Renal pelvis (tissue), 12 donors: ENCODE measurements at places on chromosomes 1 and 21.
A peak's percentile ranks its signal among the peaks of the same experiment; 100 is the strongest.

GRCh38 chr1:39992888-39993287 is 37.9 kb downstream of the MFSD2A start:
- DNase-seq, result no peak

DNA sequence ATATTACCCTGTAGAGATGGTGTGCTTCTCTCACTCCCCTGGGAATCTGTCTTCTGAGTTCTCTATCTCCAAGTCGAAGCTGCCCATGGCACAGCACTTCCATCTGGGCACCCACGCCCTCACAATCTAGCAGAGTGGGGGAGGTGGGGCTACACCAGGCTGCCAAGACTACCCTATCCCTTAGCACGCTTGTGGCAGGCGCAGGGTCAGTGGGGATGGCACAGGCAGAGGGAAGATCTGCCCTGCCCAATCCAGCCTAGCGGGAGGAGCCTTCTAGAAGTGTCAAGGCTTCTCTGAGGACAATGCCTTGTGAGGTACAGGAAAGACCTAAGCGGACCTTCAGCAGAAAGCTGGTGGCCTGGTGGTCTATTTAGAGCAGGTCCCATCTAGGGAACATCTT is 49.1 kb downstream of the DMAP1 start:
- DNase-seq, result no peak

- DNase-seq, result no peak
These were observed 25.9 kb upstream of the TARDBP start for GRCh38 chr1:10986525-10986890.

- DNase-seq, result no peak
These were observed 685.0 kb downstream of the ADGRL2 start for GRCh38 chr1:82485591-82486369.

DNA sequence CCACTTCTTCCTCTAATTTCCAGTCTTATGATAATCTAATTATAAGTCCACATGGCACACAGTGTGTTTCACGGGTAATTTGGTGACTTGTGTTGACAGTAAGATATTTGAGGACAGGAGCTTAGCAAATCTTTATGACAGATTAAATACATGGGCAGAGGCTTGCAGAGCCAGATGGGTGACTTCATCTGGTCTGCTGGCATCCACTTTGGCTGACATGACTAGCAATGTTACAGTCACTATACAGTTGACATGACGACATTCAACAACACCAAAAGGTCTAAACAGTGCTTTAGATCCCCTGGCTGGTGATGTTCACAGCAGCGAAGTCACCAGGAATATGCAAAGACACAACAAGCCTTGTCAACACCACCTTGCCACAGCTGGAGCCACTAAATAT is 147.2 kb downstream of the ETS2 start:
- DNase-seq, result no peak

DNA sequence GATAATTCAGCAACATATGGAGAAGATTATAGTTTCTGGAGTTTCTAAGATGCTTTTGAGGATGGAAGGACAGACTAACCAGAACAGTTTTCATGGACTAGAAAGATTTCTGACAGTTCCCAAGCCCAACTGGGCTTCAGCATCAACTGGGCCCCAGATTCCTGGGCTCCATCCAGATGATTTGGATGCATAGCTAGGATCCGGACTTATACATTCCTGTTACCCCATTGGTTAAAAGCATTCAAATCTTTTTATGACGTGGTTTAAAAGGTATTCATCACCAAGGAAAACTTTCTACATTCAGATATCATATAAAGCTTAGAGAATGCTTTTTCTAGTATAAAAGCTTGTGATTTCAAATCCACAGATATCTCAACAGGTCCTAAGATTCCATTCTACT is 29.7 kb downstream of the TSHB start:
- DNase-seq, result no peak

GRCh38 chr1:29757866-29758780 is 521.8 kb downstream of the PTPRU start:
- no peak for DNase-seq

GRCh38 chr21:34548781-34549376 is 36.9 kb upstream of the KCNE1 start:
- no peak for DNase-seq

GRCh38 chr1:36583980-36584782 is 101.5 kb upstream of the CSF3R start:
- DNase-seq, result no peak

GRCh38 chr1:179930867-179931266 is 23.7 kb upstream of the CEP350 start:
- DNase-seq, result no peak

GRCh38 chr1:56867491-56867890 is 12.9 kb downstream of the C8A start:
- no peak for DNase-seq

- DNase-seq, result no peak
These were observed 39.6 kb downstream of the KCTD3 start for GRCh38 chr1:215606564-215607168.

- DNase-seq, result no peak
These were observed 16.6 kb upstream of the DR1 start for GRCh38 chr1:93328809-93329760.

GRCh38 chr1:58857680-58858673 is 74.1 kb upstream of the JUN start:
- DNase-seq, result no peak

DNA sequence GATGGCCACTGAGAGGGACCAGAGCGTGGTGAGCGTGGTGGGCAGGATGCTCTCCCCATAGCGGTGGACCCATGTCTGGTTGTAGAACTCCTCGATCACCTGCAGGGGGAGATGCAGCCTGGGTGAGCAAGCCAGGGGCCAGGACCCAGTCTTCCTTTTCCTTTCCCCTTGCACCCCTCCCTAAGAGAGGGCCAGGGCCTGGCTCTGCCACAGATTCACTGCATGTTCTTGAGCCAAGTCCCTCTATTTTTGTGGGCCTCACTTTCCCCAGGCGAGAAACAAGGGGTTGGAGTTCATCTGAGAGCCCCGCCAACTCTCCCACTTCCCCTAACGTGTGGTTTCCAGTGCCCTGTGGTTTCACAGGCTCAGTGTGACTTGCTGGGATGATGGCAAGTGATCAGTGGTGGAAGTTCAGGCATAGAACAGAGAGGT is 27.5 kb downstream of the SLC2A1 start:
- DNase-seq, result no peak

GRCh38 chr1:115337633-115338456 is at the start of gene NGF:
NGF (minus strand) TSS chr1:115338249; CDS start chr1:115286795, 51,454 bp downstream.
- DNase-seq, result peak; percentile 43

DNA sequence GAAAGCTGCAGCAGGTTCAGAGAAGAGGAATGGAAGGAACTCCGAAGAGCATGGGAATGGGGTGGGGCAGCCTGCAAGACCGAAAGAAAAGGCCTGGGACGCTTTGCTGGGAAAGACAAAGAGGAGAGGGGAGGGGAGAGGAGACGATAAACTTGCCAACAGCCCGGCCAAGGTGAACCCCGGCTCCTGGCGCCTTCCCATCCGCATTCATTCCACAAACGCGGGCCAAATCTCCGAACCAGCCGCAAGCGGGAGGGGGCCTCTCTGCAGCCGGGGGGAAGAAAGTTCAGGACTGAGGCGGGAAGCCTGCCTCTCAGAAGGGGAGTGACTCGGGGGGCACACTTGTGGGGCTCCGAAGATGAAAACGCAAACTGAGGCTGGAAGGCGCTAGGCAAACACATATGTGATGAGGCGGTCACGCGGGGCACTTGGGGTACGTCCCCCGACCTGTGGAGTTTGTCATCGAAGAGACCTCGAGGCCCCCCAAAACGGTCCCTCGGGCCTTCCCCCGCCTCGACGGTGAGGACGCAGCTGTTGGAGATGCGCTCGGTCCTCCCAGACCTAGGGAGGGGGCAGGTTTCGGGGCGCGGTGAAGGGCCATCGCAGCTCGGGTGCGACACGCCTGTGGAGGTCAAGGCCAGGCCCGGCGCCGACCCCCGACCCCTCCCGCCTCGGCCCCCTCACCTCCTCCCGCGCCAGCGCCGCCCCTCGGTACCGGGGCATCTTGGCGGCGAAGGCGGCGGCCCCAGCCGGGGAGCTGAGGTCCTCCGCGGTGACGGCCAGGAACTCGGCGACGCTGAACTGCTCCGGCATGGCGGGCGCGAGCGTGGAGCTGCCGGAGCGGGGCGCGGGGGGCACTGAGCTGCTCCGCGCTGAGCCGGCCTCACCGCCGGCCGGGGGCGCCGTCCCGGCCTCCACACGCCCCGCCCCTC is at the start of gene ASAP3:
ASAP3 (minus strand) TSS at position 859 of the 932 bp plus-strand sequence; CDS start at position 813, 46 bp downstream.
- peak; percentile 30 for DNase-seq

GRCh38 chr1:220908757-220909156 is 29.5 kb downstream of the HLX start:
- no peak for DNase-seq

DNA sequence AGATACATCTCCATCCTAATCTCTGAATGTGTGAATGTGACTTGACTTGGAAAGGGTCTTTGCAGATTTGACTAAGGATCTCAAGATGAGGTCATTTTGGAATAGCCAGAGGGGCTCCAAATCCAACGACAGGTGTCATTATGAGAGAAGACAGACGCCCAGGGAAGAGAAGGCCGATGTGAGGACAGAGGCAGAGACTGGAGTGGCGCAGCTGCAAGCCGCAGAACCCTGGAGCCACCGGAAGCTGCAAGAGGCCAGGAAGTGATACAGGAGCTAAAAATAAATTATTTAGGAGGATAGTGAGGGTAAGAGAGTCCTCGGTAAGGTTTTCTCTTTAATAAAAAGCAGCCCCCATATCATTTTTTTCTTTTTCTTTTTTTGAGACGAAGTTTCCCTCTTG is 9.7 kb upstream of the AADACL4 start:
- DNase-seq, result no peak

- DNase-seq, result no peak
These were observed 216.0 kb downstream of the S1PR1 start for GRCh38 chr1:101452825-101453224.

DNA sequence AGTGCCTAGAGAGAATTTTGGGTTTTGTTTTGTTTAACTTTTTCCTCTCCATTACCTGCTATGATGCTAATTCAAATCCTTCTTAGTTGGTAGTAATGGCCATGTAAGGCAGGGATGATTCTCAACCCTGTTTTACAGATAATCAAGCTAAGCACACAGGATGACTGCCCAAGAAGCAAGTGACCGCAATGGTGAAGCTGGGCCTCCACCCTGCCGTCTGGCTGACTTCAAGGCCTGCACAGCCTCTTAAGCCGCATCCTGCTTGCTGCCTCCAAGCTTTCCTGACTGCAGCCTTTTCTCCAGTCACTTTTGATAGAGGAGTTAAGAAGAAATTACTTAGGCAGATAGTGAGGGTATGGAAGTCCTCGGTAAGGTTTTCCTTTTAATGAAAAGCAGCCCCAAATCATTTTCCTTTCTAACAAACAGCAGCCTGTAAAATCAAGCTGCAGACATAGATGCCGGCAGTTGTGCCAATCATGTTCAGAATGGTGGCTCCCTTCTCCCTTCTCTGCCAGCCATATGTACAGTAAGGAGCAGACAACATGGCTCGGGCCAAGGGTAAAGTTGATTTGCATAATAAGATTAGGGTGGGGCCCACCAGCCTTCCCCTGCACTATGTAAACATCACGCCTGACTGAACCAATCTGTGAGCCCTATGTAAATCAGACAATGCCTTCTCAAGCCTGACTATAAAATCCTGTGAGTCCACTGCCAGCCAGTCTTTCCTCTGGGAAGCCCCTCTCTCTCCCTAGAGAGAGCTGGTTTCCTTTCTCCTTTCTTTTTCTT is 8.8 kb upstream of the CTBS start:
- peak; percentile 59 for DNase-seq

- no peak for DNase-seq
These were observed 35.9 kb downstream of the VPS26C start for GRCh38 chr21:37231249-37231645.

DNA sequence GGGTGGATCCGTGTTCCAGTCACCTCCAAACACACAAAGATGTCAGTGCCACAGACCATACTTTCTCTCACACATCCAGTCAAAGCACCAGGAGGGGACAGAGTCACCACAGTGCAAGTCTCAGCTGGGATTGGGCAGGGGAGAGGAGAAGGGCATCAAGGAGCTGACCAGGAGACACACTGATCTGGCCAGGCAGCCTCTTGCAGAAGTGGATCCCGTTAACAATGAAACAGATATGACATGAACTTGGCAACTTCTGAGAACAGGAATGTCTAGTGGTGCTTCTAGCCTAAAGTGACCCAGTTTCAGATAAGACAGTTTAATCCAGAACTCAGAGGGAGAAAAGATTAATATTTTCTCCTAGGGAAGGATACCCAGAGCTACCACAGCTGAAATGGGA is 71.0 kb downstream of the HIVEP3 start:
- DNase-seq, result no peak

DNA sequence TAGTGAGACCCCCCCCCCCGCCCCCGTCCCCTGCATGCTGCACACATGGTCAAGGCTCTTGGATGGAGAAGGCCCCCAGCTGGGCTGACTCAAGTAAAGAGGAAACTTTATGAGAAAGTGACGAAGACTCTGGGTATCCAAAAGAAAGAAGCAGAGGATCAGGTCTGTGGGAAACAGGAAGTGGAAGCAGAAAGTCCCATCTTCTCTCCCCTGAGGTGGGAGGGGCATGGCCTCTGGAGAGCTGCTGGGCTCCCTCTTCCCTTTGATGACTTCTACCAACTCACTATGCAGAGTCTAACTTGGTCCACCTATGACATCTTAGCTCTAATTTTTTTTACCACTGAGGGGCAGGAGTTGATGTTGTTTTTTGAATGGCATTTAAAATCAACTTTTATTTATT is 42.7 kb upstream of the LIN9 start:
- no peak for DNase-seq

GRCh38 chr1:17795836-17796645 is 40.9 kb downstream of the ACTL8 start:
- no peak for DNase-seq

DNA sequence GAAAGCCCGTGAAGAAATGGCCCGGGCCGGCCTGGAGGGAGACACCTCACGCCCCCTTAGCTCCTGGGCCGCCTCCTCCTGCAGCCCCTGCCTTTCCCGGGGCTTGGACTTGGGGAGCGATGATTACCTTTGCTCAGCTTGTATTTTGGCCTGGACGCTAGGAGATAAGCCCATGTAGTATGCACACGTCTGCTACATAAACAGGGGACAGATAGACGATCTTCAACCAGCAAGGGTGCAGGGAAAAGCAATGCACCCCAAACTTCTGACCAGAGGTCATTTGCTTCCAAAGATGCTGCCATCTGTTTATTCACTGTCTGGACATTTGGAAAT is 936 bp downstream of the TP73 start:
- DNase-seq, result no peak

- DNase-seq, result no peak
These were observed 27.8 kb upstream of the VAMP3 start for GRCh38 chr1:7743346-7743745.

GRCh38 chr1:154350383-154350782 is 25.1 kb downstream of the ATP8B2 start:
- no peak for DNase-seq
